HFF-Myc (cell line): ENCODE measurements at places on chromosomes 2 and 18.

GRCh38 chr2:230457073-230457768, 41.2 kb downstream of the SP100 start:
- no peak for DNase-seq

DNA sequence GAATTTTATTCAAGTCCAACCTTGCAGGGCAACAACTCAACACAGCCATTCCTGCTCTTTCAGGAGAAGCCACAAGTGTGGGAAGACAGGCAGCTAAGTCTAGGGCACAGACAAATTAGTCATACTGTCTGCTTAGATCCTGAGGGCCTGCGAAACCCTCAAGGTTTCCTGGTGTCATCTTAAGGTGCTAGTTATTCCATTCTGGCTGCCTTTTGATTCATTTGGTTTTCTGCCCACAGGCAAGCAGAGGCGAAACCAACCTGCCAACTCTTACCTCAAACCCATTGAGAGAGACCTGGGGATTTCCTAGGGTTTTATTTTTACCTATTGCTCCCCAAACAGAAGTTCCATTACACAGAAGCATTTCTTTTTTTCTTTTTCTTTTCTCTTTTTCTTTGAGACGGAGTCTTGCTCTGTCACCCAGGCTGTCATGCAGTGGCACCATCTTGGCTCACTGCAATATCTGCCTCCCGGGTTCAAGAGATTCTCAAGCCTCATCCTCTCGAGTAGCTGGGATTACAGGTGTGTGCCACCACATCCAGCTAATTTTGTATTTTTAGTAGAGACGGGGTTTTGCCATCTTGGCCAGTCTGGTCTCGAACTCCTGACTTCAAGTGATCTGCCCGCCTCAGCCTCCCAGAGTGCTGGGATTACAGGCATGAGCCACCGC, 23.7 kb upstream of the SCYGR1 start:
- DNase-seq = no peak

- DNase-seq = no peak
Measured at GRCh38 chr2:159051661-159052060, 83.2 kb downstream of the TANC1 start.

DNA sequence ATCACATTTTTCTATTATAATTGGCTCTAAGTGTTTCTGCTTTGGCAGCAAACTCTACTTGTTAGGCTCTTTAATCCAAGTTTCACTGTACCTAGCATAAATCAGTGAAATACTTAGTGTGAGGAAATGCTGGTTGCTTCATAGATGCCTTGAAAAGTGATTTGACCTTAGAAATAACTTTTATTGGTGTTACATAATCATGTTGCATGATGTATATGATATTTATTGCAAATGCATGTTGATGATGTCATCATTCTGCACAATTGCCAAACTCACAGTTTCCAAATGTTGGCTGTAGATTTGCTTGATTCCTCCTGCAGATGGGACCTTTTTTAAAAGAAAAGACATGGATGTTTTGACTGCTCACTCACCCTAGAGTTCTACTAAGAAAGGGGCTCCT, 137.6 kb upstream of the BCL2L11 start:
- DNase-seq = no peak

DNA sequence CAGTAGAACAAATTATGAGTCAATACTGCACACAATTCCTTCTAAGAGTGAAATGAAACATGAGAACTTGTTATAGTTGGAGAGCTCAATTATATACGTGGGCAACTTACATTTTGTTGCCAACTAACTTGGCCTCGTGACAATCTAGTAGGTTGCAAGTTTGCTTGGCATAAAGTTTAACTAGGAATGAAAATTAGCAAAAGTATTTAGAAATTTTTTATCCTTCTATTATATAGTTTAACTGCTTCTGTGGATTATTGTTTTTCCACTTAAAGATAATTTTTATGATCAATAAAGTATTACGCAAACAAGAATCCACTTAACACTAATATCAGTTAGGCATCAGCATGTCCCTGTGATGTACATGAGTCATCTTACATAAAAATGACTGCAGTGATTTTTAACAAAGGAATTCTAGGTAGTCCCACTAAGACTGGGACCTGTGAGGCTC, 41.1 kb downstream of the FAM124B start:
- no peak for DNase-seq

- DNase-seq = no peak
Measured at GRCh38 chr18:7000484-7001096, 117.0 kb downstream of the LAMA1 start.
